ENCODE measurements at places on chromosomes 1 and 21.
A peak's percentile ranks its signal among the peaks of the same experiment; 100 is the strongest.

DNA sequence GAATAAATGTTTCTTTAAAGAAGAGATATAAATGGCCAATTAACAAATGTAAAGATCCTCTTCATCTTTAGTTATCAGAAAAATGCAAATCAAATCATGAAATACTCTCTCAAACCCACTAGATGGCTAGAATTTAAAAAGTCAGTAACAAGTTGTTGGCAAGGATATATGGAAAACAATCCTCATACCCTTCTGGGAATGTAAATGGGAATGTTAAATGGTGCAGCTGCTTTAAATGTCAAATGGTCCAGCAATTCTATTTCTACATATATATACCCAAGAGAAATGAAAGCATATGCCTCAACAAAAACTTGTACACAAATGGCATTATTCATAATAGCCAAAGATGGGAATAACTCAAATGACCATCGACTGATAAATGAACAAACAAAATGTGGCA is 283.5 kb downstream of the RWDD3 start:
- H3K4me3 ChIP-seq, result no peak overlapping the region
- no peak overlapping the region for H3K27ac ChIP-seq
- H3K4me1 ChIP-seq, result no peaks in the 10 kb centered on the region
- no peak for DNase-seq
- H3K27me3 ChIP-seq, result no peaks in the 10 kb centered on the region
- peaks cover 4% of the 10 kb centered on the region for H3K36me3 ChIP-seq

GRCh38 chr1:82445132-82445531 is 644.4 kb downstream of the ADGRL2 start:
- H3K4me1 ChIP-seq, result no peaks in the 10 kb centered on the region
- no peaks in the 10 kb centered on the region for H3K36me3 ChIP-seq
- H3K4me3 ChIP-seq, result no peak overlapping the region
- no peak for DNase-seq
- H3K27ac ChIP-seq, result no peak overlapping the region

DNA sequence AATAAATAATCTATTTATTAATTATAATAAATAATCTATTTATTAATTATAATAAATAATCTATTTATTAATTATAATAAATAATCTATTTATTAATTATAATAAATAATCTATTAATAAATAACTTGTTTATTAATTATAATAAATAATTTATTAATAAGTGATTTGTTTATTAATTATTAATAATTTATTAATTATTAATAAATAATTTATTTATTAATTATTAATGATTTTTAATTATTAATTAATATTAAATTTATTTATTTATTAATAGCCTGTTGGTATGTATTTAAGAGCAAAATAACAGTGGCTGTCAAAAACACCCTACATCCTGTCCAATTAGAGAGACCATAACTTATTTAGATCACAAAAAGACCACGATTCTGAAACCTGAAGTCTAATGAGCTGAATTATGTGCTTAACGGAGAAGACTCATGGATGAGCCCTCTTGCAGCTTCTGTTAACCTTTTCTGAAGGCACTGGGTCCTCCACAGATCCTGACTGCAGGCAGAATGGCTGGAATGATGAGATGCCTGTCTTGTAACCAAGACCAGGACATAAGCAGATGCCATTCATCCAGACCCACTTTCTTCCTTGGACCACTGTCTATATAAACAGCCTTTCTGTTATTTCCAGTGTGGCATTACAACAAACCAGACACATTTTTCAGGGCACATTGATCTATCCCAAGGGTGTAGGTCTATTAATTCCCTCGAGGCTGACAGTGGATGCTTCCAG is 134.2 kb downstream of the SETD4 start:
- peak overlapping the region; percentile 10 for H3K27ac ChIP-seq
- H3K4me3 ChIP-seq, result no peak overlapping the region
- no peaks in the 10 kb centered on the region for H3K27me3 ChIP-seq
- peaks cover 29% of the 10 kb centered on the region for H3K4me1 ChIP-seq
- H3K36me3 ChIP-seq, result no peaks in the 10 kb centered on the region
- no peak for DNase-seq

DNA sequence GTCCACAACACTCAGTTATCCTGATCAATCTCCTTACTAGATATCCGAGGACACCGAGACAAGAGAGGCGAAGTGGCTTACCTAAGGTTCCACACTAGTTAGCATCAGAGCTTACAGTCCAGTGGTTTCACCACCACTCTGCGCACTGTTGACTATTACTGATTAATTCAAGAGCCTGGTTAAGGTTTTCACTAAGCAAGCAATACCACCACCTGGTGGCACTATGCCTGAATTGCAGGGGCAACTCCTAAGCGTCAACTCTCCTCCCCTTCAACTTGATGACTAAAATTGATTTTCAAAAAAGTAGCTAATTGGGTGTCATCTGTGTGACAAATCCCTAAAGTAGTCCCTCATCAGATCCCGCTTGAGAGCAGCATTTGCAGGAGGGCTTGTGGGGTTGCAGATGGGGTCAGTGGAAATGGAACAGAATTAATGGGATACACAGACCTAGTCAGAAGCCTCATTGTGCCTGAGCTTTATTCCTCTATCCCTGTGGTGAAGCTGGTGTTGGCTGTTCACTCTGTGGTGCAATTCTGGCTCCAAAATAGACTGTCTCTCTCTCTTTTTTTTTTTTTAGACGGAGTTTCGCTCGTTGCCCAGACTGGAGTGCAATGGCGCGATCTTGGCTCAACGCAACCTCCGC is 9.1 kb downstream of the TTC22 start:
- H3K36me3 ChIP-seq, result no peaks in the 10 kb centered on the region
- DNase-seq, result peak; percentile 55
- no peak overlapping the region for H3K27ac ChIP-seq
- peaks cover 9% of the 10 kb centered on the region for H3K4me1 ChIP-seq
- no peak overlapping the region for H3K4me3 ChIP-seq
- no peaks in the 10 kb centered on the region for H3K27me3 ChIP-seq

DNA sequence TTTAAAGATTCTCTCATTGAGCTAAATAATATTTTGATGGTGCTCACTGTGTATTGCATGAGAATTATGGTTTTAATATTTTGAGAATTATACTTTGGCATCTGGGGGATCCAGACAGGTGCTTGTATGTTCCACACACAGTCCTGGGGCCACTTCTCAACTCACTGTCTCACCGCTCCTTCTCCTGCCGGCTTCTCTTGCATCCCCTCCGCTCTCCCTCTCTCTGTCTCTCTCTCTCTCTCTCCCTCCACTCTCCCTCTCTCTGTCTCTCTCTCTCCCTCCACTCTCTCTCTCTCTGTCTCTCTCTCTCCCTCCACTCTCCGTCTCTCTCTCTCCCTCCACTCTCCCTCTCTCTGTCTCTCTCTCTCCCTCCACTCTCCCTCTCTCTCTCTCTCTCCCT is 32.2 kb upstream of the ZC3H12A start:
- DNase-seq, result no peak
- H3K36me3 ChIP-seq, result peaks cover 6% of the 10 kb centered on the region
- H3K27ac ChIP-seq, result no peak overlapping the region
- peaks cover 32% of the 10 kb centered on the region for H3K27me3 ChIP-seq
- peaks cover 4% of the 10 kb centered on the region for H3K4me1 ChIP-seq
- H3K4me3 ChIP-seq, result no peak overlapping the region

All from MCF 10A (cell line).